ENCODE measurements at places on chromosomes 7 and 10. TPM values are rescaled to one million over a fixed set of nuclear protein-coding genes. Genes with fewer than 3 reads are reported as not detected.

The PCDH15 gene
- polyA plus RNA-seq = 1.2 TPM

The TLX1 gene
- polyA plus RNA-seq = not detected

The AS3MT gene
- polyA plus RNA-seq = 16.9 TPM

The OR2A1 gene
- not detected for polyA plus RNA-seq

The GIMAP6 gene
- not detected for polyA plus RNA-seq
